Uterus (tissue), 4 donors: ENCODE measurements at places on chromosomes 11 and 22. TPM values are rescaled to one million over a fixed set of nuclear protein-coding genes. Genes with fewer than 3 reads are reported as not detected.

- H3K36me3 ChIP-seq: no peaks in the 10 kb centered on the region
- DNase-seq: no peak
- H3K4me3 ChIP-seq: no peak overlapping the region
- H3K27me3 ChIP-seq: no peaks in the 10 kb centered on the region
Measured at GRCh38 chr11:13062115-13062514, 53.0 kb downstream of the RASSF10 start.

GRCh38 chr11:12824281-12825041 lies 150.2 kb downstream of the TEAD1 start:
- H3K36me3 ChIP-seq: no peaks in the 10 kb centered on the region
- H3K4me3 ChIP-seq: no peak overlapping the region
- no peaks in the 10 kb centered on the region for H3K4me1 ChIP-seq
- no peak overlapping the region for H3K27ac ChIP-seq

DNA sequence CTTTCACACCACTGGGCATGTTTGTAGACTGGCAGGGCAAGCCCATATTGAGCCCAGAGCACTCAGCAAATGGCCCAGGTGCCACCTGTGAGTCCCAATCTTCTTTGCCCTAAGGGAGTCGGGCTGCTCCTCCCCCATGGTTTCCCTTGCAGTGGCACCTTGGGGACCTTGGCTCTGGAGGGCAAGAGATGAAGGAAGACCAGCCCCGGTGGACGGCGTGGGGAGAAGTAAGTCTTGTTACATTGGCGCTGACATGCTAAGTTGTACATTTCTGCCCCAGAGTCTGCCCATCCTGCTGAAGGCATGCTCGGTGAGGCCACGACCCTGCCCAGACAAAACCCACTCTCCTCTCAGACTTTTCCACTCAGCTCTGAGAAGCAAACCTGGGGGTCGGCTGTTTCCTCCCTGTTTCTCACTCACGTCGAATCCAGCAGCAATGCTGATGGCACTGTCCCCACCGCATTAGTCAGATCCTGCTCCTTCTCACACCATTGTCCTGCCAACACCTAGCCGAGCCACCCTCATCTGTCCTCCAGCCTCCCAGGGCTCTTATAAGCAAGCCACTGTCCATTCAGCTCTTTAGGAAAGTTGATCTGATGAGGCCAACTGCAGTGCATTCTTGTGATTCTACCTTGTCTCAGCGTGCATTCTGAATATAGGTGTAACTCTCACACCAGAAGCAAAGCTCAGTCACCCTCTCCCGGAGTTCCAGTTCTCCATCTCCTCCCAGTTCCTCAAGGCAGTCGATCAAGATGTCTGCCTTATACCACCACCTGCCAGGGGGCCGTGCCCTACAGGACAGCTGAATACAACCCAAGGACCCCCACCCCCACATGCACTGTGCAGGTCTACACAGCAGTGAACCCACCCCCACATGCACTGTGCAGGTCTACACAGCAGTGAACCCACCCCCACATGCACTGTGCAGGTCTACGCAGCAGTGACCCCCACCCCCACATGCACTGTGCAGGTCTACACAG lies 827.1 kb downstream of the TBC1D22A start:
- DNase-seq: no peak
- no peaks in the 10 kb centered on the region for H3K27me3 ChIP-seq
- no peak overlapping the region for H3K4me3 ChIP-seq
- no peak overlapping the region for H3K27ac ChIP-seq
- H3K4me1 ChIP-seq: no peaks in the 10 kb centered on the region
- no peaks in the 10 kb centered on the region for H3K36me3 ChIP-seq

DNA sequence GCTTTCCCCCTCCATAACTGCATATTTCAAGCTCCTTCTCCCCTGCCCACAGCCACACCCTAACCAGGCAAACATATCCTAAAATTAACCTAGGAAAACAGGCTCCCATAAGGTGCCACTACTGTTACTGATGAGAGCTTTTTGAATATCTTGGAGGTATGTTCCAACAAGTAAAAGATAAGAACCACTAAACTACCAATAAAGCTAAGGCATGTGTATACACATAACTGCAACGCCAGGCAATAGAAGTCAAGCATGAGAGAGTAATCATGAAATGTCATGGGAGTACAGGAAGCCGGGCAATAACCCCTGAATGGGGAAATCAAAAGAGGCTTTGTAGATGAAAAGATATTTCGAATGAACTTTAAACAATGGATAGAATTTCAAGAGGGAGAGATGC lies 9.3 kb downstream of the MMP13 start:
- H3K27ac ChIP-seq: no peak overlapping the region
- no peaks in the 10 kb centered on the region for H3K27me3 ChIP-seq
- DNase-seq: no peak
- H3K36me3 ChIP-seq: no peaks in the 10 kb centered on the region
- H3K4me3 ChIP-seq: no peak overlapping the region
- no peaks in the 10 kb centered on the region for H3K4me1 ChIP-seq

GRCh38 chr22:50170453-50171318 lies at the start of gene PANX2:
Gene PANX2 (plus strand): TSS chr22:50170731. CDS start chr22:50170731, 0 bp downstream.
- H3K36me3 ChIP-seq: no peaks in the 10 kb centered on the region
- H3K4me1 ChIP-seq: peaks cover 9% of the 10 kb centered on the region
- DNase-seq: no peak

The APOL5 gene
- total RNA-seq: not detected

The MCHR1 gene
- 1.0 TPM for total RNA-seq

The RIMBP3B gene
- total RNA-seq: not detected
